GM19239 (cell line): ENCODE measurements at places on chromosomes 11 and 22.
A peak's percentile ranks its signal among the peaks of the same experiment; 100 is the strongest.

- DNase-seq: no peak
These were observed 14.8 kb downstream of the OR5B3 start for GRCh38 chr11:58391879-58392278.

DNA sequence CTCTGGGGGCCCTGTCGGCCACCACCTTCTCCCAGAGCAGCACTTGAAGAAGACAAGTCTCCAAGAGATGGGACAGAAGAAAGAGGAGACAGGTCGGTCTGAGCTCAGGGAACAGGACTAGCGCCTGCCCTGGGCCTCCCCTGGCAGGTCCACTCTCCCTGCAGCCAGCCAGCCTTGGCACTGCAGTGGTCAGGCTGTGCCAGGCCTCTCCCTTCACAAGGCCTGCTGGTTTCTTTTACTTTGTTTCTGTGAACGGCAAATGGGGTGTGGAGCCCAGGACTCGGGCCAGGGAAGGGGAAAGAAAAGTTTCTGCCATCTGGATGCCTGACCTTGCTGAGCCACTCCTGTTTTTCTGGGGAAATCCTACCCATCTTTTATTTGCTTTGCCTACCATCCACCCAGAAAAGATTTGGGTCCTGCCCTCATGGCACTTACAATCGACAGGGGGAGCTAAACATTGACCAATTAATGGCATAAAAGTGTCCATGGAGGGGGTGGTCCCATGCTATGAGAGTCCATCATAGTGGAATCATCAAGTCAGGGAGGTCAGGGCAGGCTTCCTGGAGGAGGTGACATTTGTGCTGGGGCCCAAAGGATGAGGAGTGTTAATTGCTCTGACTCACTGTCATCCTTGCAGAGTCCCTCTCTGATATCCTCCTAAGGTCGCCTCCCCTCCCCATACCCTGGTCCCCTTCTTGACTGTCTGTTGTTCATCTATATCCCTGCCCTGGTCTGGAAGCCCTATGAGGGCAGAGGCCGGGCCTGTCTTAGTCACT lies 65.2 kb downstream of the NFAM1 start:
- no peak for DNase-seq

GRCh38 chr11:74540270-74540669 lies 46.7 kb upstream of the LIPT2 start:
- no peak for DNase-seq

DNA sequence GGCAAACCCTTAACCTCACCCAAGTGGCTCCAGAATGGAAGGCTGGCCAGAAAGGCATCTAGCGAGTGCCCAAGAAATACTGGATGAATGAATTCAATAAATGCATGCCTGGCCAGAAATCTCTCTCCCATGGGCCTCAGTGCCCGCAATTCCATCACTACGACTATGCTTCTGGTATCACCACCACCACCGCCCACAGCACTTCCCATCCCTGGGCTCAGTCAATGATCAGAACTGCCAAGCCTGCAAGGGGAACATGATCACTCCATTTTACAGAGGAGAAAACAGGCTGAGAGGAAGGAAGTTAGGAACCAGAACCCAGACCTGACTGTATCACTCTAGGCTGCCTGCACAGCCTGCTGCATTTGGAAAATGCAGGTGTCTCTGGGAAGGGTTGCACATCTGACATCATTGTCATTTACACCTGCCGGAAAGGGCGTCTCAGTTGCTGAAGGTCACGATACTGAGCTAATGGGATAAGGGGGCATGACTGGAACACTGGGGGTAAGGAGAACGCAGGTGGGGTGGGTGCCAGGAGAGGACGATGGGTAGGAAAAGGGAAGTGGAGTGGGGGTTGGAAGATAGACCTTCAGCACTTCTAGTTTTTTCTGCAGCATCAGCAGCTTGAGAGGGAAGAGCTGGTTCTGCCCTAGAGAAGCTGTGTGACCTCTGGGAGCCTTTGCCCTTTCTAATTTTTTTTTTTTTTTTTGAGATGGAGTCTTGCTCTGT lies 3.2 kb downstream of the GPR152 start:
- no peak for DNase-seq

DNA sequence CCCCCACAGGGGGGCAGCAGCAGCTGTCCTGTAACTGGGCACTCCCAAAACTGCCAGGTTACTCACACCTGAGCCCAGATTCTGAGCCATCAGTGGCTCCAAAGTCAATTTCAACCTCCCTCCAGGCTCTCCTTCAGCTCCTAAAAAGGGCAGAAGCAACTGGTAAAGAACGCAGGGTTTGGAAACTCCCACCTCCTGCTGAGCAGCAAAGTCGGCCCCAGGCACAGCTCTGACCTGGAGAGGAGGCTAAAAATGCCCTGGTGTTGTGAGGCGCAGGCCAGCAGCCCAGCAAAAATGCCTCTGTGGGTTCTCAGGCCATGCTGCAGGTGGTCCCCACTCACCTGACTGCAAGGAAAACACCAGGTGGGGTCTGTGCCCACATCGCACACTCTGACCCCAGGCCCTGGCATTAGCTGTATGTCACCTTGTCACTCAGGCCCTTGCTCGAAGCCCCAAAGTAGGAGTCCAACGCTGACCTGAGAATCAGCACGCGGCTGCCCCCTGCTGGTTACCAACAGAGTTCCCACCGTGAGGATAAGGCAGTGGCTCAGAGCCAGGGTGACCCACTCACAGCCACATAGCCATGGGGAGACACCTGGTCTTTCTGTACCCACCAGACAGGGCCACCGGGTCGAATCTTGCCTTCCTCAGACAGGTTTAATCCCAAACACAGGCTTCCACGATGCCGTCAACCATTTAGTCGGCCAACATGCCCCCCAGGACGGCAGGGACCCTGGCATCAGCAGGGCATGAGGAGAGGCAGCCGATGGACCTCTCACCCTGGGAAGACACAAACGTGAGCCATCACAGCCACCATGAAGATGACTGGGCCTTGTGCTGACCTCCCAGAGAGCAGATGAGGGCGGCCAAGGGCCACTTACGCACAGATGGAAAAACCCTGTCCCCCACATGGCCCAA lies 11.1 kb downstream of the POLR3H start:
- peak; percentile 85 for DNase-seq

GRCh38 chr22:36871669-36872081 lies 10.9 kb downstream of the NCF4 start:
- no peak for DNase-seq

GRCh38 chr22:48803948-48804810 lies 1023.5 kb downstream of the BRD1 start:
- no peak for DNase-seq

DNA sequence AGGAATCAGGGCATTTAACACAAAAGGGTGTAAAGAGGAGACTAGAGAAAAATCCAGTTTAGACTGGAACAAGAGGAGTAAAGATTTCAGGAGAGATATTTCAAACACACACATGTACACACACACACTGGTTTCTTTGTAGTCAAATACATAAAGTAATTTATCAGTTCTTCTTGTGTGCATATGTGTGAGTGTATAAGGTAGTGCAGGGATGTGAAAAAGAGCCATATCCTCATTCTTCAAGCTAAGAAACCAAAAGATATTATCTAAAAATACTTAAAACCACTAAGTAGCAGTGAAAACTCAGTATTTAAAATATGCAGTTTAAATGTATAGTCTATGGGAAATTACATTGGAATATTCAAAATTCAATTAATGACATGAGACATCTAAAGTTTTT lies 52.5 kb upstream of the CARD18 start:
- no peak for DNase-seq

DNA sequence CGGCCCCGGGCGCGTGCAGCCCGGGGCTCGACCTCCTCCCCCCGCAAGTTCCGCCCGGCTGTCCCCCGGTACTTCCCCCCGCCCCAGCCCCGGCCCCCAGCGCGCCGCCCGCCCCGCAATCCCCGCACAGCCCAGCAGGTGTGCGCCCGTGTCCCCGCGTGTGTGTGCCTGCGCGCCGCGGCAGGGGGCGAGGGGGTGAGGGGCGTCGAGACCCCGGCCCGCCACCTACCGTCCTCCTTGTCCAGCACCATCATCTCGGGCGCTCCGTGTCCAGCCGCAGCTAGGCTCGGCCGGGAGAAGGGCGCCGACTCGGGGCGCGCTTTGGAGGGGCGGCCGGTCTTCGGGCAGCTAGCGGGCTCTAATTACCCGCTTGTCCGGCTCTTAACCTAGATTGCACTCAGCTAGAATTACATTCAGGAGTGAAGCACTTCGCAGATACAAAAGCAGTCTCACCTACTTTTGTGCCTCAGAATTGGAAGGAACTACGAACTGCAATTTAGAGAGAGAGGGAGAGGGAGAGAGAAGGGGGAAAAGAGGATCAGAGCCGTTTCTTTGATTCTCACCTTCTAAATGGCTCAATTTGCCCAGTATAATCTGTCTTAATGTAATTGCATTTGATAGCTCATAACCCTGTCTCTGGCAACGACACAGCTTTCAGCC lies 439 bp downstream of the LMO1 start:
- DNase-seq: no peak

DNA sequence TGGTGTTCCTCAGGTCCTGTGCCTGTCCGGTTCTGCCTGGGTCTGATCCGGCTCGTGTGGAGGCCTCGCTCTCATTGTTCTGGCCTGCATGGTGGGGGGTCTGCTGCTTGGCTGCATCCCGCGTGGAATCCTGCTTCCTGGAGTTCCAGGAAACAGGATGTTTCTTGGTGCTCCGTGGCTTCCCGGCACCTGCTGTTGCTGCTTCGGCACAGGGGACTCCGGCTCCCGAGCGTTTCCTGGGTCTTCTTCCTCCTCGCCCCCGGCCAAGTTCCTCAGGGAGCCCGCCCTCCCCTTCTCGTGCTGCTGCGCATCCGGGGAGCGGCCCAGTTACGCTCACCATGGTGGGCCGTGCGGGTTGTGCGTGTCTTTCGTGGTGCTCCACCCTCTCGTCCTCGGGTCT lies 29.9 kb downstream of the GLB1L2 start:
- no peak for DNase-seq

DNA sequence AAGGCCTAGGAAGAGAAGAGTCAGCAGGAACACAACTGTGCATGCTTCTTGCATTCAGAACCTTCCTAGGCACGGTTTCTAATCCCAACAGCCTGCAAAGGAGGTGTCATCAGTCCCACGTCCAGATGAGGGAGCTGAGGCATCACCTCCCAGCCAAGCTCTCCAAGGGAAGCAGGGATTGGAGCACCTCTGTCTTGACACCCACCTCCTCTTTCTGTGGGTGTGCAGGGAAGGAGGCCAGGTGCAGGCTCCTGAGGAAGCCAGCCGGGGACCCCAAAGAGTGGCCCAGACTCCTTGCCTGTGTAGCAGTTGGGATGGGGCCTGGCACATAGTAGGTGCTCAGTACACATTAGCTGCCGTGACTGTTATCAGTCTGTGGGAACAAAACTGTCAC lies 2.0 kb downstream of the PNPLA5 start:
- no peak for DNase-seq

DNA sequence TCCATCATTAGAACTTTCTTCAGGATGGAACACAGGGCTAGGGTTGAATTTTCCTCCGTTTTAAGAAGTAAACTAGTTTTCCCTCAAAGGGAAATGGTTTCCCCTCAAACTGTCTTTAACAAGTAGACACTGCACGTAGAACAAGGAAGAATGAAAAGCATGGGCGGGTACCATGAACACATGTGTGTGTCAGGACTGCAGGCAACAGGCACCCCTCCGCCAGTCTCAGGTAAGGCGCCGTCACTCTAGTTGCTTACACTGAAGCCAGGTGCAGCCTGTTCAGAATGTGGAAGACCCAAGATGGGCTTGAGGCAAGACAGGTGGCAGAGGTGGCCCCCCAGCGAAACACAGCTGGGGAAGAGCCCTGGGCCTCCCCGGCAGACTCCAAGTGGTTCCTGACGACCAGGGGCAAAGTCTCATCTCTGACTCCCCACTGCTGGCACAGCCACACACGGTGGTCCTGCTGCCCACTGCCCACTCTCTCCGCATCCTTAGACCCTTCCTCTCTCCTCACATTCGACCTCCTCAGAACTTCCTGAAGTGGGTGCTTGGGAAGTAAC lies 25.4 kb upstream of the MOB2 start:
- no peak for DNase-seq

DNA sequence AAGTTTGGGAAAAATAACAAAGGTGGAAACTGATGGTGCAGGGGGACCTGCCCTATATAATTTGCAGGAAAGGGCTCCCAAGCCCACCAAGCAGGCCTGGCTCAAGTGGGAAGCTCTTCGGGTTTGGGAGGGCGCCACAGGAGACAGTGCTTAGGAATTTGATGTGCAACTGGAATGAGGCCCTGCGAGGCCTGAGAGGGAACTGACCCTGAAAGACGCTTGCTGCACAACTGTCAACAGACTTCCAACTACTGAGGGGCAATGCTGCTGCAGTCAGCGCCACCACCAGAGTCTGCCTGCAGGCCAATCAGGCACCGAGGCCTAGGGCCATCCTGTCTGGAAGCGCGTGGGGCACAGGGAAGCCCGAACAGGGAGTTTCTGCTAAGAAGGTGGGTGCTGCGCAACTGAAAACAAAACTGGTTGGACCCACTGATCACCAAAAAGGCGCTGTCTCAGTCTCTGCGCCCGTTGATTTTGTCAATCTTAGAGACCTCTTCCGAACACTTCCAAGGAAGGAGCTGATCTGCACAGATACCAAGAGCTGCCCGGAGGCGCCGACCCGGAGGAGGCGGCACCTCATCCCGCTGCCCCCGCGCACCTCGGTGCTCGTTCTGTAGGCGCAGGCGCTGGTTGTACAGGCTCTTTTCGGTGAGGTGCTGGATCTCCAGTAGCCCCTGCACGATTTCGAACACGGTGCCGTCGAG lies 667 bp downstream of the DGCR6L start:
- no peak for DNase-seq

GRCh38 chr11:16945671-16946469 lies 68.3 kb downstream of the PLEKHA7 start:
- DNase-seq: peak; percentile 53

- DNase-seq: no peak
These were observed 3.6 kb upstream of the ZDHHC8 start for GRCh38 chr22:20127869-20128618.

GRCh38 chr11:223884-224283 lies 12.3 kb downstream of the SIRT3 start:
- no peak for DNase-seq

GRCh38 chr11:132395434-132395833 lies 1025.0 kb downstream of the NTM start:
- no peak for DNase-seq

- DNase-seq: no peak
These were observed 6.1 kb downstream of the RHOD start for GRCh38 chr11:67062526-67063373.

DNA sequence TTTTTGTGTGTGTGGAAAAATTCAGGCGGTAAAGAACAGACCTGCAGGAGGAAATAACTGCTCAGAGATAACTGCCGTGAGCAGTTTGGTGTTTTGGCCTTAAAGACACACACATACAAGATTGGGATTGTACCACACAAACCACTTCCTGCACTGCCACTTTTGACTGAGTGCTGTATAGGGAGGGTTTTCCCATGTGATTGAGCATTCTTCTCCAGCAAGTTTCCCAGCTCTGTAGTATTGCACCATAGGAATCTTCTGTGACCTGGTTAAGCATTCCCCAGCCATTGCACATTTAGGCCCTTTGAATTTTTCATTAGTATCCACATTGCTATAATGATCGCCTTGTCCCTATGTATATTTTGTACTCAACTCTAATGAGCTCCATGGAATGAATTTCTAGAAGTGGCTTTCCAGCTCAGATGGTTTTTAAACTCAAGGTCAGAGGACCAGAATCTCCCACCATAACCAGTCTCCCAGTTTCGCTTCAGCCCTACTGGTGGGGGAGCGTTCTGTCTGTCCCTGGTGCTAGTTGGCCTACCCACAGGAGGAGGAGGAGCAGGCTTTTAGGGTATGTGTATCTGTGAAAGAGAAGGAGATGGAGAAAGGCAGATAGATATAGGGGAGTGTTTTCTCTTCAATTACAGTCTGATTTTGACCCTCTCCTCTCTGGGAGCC lies 9.3 kb downstream of the CD82 start:
- DNase-seq: no peak
